ENCODE measurements at places on chromosomes 16 and 17.

DNA sequence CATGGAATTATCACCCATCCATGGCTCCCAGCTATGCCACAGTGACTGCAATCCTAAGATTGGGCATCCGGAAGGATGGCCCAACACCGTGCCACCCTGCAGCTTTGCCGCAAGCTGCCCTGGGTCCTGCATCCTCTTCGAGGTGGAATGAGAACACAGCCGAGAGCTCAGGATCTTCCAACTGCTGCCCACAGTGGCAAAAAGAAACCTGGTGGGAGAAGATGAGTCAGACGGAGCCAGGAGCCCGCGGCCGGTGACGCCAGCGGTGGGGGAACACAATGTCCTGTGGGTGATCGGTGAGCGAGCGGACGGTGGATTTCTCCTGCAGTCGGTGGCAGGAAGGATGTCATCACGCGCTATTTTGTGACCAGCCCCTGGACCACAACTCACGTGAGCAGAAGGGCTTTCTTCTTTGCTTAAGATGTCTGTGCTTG lies 20.1 kb downstream of the CD7 start:
- peak; percentile 80 for DNase-seq

DNA sequence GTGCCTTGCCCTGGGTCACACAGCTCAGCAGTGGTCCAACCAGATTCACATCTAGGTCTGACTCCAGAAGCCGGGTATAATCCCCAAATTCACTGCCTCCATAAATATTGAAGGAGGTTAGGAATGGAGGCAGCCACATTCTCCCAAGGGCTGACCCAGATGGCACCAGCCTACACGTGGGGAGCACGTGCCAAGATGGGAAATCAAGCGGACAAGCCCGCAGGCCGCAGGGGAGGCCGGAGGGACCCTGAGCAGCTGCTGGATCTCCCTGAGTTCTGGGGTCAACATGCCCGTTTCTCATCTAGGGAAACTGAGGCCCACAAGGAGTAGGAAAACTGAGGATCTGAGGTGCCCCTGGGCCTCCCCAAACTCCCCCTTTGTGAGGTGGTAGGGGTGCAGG lies 32.2 kb upstream of the CNEP1R1 start:
- no peak for DNase-seq

DNA sequence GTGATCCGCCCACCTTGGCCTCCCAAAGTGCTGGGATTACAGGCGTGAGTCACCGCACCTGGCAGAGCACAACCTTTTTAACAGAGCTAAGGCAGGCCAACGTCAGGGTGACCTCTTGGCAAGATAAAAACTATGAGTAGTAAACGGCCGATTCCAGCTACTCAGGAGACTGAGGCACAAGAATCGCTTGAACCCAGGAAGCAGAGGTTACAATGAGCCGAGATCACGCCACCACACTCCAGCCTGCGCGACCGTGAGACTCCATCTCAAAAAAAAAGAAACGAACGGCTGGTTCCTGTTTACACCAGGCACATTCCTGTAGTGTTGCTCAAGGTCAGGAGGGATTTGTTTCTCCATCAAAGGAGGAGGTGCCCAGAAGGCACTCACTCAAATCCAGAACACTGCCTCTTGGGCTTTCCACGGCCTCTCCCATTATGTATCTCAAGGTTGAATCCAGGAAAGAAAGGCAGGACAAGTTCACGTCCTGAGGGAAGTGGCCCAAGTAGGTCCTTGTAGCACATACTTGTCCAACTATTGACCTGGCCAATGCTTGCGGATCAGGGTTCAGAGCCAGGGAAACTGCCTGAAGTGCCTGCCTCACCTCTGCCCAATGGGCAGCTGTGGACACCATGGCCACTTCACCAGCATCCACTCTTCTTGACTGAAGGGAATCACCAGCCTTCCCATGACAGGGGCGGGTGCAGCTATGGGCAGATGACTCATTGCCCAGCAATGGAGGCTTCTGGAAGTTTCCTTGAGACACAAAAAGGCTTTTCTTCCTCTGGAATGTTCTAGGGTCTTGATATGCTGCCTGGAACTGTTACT lies 13.5 kb downstream of the KNOP1 start:
- DNase-seq = peak; percentile 87

DNA sequence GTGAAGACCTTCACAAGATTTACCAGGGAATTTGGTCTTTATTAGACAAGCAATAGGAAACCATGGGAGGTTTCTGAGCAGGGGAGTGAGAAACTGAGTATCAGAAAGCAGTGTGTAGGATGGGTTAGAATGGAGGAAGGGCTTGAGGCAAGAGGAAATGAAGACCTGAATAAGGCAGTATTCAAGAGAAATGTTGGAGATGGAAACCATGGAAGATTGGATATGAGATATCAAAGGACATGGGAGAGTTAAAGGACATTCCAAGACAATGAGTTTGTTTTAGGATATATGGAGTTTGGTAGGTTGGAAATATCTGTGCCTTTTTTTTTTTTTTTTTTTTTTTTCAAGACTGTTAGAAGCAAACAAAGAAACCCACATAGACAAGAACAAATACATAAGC lies 21.3 kb upstream of the FAM20A start:
- no peak for DNase-seq

- DNase-seq = no peak
Measured at GRCh38 chr16:50602531-50603205, 54.5 kb downstream of the NKD1 start.

GRCh38 chr17:65750631-65751115 lies 189.2 kb upstream of the AXIN2 start:
- peak; percentile 92 for DNase-seq

GRCh38 chr17:62637809-62638208 lies 10.3 kb downstream of the MRC2 start:
- no peak for DNase-seq

GRCh38 chr17:30278032-30278431 lies 13.7 kb downstream of the BLMH start:
- peak; percentile 22 for DNase-seq

GRCh38 chr17:40937384-40937819 lies at the start of gene KRT23:
KRT23 (minus strand) TSS chr17:40937646; CDS start chr17:40936603, 1,043 bp downstream.
- no peak for DNase-seq

DNA sequence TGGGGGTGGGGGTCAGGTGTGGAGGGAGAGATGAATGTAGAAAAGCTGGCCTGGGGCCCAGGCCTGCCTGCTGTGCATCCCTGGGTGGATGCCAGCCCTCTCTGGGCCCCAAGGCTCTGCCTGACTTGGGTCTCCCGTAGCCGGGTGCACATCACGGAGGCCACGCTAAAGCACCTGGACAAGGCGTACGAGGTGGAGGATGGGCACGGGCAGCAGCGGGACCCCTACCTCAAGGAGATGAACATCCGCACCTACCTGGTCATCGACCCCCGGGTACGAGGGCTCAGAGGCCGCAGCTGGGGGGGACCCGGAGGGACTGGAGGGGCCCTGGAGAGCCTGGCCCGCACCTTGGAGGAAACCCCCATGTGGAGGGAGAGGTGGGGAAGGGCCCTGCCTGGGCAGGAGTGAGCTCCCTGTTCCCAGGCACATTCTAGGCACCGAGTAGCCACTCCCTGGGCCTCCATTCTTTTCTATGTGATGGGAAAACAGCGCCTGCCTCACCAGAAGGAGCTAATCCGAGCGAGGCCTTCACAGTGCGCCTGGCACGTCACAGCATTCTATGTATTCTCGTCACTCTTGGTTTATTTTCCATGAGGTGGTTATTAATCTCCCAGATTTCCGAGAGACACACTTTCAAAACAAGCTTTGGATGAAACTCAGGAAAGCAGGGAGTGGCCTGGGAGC lies 34.7 kb downstream of the ADCY7 start:
- peak; percentile 76 for DNase-seq

DNA sequence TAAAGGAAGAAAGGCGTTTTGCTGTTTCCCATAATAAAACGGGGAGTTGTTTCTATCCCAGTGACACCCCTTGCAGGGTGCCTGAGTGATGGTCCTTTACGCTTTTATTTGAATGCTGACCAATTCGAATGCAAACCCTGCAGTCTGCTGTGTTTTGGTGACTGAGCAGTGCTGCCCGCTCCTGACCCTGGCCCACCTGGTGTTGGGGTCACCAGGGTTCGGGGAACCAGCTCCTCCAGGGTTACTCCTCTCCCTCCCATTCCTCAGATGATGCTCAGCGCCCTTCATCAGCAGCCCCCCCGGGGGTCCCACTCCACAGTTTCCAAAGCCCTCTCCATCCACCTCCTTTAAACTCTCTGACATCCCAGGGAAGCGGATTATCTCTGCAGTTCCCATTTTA lies 6.0 kb downstream of the CA4 start:
- no peak for DNase-seq

- no peak for DNase-seq
Measured at GRCh38 chr17:3915581-3915994, 677 bp downstream of the P2RX1 start.

DNA sequence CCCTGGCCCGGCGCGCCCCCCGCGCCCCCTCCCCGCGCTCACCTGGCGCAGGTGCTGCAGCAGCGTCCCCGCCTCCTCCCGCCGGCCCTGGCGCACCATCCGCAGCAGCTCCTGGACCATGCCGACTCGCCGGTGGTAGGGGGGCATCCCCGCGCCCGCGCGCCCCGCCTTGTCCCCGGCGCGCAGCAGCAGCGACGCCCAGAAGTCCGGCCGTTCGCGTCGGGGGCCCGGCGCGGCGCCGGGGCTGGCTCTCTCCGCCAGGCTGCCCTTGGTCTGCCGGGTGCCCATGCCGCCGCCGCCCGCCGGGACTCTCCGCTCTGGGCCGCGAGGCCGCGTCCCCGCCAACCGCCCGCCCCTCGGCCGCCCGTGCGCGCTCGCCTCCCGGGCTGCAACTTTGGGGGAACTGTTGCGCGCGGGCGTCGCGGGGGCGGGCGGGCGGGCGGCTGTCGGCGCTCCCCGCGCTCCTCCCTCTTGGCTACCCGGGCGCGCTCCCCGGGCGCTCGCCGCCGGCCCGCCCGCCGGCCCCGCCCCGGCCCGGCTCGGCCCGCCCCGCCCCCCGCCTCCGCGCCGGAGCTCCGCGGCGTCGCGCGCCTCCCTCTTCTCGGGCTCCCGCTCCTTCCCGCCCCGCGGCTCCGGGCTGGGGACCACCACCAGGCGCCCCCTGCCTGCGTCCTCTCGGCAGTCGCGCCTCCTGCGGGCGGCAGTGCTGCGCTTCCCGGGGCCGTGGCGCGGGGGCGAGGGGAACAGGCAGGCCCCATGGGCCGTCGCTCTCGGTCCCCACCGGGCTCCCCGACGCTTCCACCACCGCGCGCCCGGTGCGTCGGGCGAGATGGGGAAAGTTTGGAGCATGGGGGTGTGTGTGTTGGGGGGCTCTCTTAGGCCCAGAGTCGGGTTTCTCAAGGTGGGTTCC lies at the start of gene LRRC75A:
Gene LRRC75A, minus strand, starts transcription at position 491 of the 910 bp plus-strand sequence. Its CDS starts 203 bp downstream, at position 288.
- DNase-seq = peak; percentile 47

DNA sequence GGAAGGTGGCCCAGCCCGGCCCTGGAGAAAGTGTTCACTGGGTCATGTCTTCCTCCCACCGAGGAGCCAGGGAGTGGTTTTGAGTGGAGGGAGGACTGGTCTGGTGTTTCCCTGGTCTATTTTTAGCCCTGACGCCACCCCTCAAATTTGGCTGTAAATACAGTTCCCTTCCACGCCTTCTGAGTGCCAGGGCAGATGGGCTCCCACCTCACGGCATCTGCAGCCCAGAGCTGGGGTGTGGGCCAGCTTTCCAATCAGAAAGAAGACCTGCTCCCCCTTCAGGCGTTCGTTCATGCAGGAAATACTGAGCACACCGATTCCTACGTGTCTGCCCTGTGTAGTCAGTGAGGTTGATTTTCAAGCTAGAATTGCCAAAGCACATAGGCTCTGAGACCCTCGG lies 53.7 kb downstream of the SNX20 start:
- DNase-seq = no peak

DNA sequence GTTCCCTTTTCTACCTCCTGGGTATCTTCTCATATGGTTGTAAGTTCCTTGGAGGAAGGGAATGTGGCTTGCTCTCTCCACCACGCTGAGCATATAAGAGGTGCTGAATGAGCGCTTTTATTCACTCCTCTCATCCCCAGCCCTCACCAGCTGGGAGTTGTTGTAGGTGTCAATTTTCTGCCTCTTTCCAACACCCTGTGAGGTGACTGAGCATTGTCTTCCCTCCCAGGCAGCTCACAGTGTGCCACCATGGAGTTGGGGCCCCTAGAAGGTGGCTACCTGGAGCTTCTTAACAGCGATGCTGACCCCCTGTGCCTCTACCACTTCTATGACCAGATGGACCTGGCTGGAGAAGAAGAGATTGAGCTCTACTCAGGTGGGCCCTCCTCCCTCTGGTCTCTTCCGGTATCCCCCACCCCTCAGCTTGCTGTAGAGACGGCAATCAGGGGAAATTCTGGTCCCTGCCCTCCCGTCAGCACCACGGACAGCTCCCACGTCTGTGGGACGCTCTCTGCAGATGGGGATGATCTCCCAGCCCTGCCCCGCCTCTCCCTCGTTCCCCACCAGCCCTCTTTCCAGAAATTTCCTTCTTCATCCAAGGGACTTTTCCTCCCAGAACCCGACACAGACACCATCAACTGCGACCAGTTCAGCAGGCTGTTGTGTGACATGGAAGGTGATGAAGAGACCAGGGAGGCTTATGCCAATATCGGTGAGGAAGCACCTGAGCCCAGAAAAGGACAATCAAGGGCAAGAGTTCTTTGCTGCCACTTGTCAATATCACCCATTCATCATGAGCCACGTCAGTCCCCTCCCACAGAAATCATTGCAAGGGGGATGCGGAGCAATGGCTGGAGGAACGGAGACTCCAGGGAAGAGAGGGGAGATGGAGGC lies 18.3 kb downstream of the CIITA start:
- DNase-seq = peak; percentile 11

DNA sequence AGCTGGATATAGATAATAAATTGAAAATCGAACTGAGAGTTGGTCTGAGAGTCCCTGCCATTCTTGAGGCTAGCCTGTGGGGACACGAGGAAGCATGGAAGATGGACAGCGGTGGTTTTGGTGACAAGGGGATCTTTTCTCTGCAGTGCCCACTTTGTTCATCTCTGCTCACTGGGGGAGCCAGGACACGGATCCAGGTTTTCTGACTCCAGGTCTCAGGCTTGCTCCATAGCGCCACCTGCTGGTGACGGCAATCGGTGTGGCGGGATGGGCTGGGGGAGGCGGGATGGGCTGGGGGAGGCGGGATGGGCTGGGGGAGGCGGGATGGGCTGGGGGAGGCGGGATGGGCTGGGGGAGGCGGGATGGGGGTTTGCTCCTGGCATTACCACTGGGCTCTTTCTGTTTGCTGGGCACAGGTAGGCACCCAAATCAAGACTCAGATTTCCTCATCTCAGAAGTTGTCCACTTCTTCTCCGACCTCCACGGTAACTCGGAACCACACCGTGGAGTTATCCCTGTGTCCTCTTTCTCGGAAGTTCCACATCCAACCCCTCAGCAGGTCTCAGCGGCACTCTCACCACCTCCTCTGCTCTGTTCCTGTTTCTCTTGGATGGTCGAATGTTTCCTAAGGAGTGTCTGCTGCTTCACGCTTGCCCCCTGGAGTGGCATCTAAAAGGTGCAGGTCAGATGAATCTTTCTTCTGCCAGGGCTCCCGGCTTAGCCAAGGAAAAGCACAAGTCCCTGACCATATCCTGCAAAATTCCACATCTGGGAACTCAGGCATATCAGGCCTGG lies 142.4 kb downstream of the CYLD start:
- DNase-seq = no peak

DNA sequence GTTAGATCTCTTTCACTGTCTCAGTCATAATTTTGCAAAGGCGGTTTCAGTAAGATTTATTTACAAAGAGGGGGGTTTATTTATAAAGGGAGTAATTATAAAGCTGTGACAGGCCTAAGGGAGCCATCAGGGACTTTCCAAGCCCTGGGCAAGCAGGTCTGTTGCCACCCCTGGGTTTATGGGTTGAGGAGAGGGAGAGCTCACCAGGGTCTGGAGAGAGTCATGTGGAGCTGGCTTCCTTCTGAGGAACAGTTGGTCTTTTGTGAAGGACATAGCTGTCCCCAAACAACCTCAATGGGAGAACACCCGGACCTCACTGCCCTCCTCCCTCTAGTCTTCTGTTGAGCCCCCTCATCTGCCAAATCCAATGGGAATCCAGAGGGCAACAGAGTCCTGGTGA lies 9.8 kb downstream of the ITGAM start:
- DNase-seq = no peak
